Stimulated activated CD4-positive, alpha-beta T cell treated with anti-CD3 and anti-CD28 coated beads, Interleukin-1b, Interleukin-23, amount 100 ng/mL, for 1 hour (primary cell): ENCODE measurements at places on chromosomes 12 and 14.

DNA sequence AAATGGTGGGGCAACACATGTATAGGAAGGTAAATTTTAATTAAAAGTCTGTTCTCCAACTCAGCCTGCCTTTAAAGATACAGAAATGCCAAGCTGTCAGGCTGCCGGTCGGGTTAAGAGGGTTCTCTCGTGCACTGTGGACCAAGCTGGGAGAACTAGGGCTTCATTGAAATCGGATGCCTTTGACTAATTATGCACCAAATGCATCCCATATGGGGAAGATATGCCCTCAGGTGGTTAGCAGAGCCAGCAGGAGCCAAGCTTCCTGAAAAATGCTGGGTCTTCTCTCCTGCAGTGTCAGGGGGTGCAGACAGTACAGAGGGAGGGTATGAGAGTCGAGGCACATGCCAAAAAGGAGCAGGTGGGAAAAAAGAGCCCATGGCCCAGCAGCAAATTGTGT is 236.1 kb downstream of the CACNA1C start:
- no peak for DNase-seq

DNA sequence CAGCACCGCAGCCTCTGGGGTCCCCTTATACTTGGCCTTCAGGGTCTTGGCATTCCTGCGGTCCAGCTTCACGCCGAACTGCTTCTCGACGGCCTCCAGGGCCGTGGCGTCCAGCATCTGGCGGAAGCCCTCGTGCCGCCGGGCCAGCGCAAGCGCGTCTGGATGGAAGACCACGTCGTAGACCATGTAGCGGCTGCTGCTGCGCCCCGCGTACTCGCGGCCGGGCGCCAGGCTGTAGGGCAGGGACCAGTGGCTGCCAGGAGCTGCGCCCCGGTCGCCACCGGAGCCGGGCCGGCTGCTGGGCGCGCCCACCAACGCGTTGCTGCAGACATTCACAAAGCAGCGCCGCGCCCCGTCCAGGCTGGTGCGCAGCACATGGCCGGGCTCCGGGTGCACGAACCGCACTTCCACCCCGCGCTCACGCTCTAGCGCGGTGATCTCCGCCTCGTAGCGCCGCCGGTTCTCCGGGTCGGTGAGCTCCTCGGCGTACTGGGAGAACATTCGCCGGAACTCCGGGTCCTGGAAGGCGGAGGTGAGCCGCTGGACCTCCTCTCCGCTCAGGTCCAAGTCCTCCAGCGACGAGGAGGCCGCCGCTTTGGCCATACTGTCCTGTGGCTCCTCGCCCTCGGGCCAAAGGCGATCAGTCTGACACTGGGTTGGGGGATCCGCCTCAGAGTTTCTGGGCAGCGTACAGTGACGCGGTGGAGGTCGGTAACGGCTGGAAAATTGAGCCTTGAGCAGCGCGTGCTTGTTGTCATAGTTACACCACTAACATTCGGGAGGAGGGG is at the start of gene DNAAF2:
Gene DNAAF2, minus strand, starts transcription at position 698 of the 788 bp plus-strand sequence. Its CDS starts 95 bp downstream, at position 603.
- peak; percentile 32 for DNase-seq

DNA sequence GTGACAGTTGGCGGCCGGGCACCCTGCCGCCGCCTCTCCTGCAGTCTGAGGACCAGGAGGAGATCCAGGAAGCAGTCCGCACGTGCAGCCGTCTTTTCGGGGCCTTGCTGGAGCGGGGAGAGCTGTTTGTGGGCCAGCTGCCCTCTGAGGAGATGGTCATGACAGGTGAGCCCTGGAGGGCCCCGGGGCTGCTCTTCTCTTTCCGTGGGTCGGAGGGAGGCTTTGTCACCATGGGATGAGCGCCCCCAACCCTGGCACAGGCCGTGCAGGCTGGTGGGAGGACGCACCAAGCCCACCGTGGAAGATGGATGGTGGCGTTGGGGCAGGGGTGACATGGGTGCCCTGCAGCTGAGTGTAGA is 532 bp downstream of the NOC4L start:
- no peak for DNase-seq

GRCh38 chr12:15563663-15564062 is 225.5 kb downstream of the EPS8 start:
- no peak for DNase-seq

GRCh38 chr14:49849213-49849847 is 3.3 kb downstream of the NEMF start:
- no peak for DNase-seq

DNA sequence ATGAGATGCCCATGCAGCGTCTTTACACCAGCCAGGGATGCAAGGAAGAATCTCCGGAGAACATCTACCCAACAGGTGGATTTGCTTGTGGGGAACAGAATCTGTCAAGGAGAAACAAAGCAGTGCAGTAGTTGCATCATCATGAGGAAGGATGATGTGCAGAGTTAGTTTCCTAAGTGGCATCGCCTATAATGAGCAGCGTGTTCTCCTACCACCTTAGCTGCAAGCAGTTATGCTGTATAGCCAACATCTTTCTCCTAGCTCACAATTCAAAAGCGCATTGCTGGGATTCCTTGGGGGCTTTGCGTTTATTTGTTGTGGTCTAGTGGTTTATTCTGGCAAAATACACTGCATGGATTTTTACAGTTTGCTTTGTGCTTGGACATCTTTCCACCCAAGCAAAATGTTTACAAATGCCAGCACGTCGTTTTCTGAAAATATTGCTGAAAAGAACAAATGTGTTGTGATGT is 233.0 kb downstream of the RGS6 start:
- no peak for DNase-seq
